HCT116 (cell line): ENCODE measurements at places on chromosomes 1 and 21.
A peak's percentile ranks its signal among the peaks of the same experiment; 100 is the strongest.

DNA sequence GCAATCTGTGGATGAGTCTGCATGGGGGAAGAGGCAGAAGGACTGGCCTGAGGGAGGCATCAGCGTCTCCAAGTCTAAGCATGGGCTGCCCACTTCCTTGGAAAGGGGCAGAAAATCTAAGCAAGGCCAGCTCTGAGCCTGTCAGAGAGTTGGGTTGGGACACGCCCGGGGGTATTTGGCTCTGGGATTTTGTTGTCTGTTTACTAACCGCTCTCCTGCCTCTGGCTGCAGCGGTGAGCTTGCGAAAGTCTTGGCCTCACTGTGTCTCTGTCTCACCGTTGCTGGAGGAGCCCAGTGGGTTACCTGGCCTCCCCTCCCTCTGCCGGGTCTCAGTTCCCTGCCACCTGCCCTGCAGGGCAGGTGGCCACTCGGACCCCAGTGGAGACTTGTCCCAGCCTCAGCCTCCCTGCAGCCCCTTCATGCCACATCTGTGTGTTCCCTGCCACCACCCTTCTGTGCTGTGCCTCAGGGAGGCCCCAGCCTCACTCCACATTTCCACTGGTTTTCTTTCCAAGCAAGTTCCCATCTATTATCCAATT is 33.7 kb downstream of the EDN2 start:
- DNase-seq, result no peak

DNA sequence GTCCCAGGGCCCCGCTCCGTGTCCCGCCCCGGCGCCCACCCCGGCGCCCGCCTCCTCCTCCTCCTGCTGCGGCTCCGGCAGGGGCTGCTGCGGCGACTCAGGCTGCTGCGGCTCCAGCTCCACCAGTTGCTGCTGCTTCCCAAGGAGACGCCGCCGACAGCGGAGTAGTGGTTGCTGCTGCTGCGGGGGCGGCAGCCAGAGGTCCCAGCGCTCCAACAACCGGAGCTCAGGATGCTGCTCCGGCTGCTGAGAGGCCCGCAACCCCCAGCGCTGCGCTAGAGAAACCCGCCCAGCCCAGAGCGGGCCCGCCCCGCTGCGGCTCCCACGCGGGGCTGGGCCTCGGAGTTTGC is 1.1 kb downstream of the CRCT1 start:
- DNase-seq, result no peak

GRCh38 chr1:99944192-99944591 is 25.6 kb upstream of the SLC35A3 start:
- no peak for DNase-seq

DNA sequence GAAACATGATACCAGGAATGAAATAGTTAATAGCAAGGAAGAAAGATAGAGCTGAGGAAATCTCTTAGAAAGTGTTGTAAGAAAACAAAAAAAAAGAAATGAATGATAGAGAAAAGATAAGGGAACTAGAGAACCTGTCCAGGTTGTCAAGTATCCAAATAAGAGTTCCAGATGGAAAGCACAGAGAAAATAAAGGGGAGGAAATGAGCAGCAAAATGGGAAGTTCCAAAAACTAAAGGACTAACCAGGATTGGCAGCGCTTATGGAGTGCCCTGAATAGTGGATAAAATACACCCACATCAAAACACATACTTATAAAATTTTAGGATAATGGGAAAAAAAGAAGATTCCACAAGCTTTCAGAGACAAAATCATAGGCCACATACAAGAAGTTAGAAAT is 55.2 kb downstream of the ARHGAP29 start:
- DNase-seq, result no peak

DNA sequence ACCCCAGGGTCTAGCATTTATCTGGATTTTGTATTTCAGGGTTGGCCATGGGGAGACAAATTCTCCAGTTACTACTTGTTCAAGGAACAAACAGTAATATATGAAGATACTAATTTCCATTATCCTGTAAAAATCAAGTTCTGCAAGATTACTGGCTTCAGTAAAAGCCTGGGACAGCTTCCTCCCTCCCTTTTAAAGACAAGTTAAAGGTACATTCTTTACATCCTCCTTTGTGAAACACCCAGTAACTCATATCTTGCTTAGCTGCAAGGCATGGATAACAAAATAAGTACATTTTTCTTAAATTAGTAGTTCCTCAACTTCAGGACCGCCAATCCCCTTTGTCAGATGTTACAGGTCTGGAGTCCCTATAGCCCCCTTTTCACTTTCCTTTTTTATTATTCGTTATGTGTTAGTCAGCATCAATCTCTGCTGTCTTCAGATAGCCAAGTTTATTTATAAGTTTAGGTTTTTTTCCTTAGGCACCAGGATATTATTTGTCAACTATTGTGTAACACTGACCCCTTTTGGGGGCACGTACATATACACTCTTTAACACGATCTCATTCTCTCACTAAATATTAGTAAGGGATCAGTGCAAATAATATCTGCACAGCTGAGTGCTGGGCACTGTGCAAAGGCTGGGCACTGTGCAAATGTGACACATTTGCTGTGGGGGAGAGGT is 9.8 kb downstream of the ERRFI1 start:
- no peak for DNase-seq

- no peak for DNase-seq
Observed at GRCh38 chr1:168453056-168453455, 90.7 kb downstream of the XCL2 start.

GRCh38 chr1:69121723-69122122 is 446.0 kb upstream of the LRRC7 start:
- no peak for DNase-seq

- no peak for DNase-seq
Observed at GRCh38 chr1:47658161-47658920, 220.5 kb downstream of the FOXD2 start.

GRCh38 chr1:37123276-37124115 is 89.2 kb upstream of the GRIK3 start:
- DNase-seq, result no peak

GRCh38 chr1:180156201-180156600 is 1.5 kb downstream of the QSOX1 start:
- no peak for DNase-seq

GRCh38 chr1:114034567-114035303 is 55.5 kb downstream of the OLFML3 start:
- no peak for DNase-seq

- DNase-seq, result no peak
Observed at GRCh38 chr1:210201681-210202080, 30.9 kb upstream of the SERTAD4 start.

DNA sequence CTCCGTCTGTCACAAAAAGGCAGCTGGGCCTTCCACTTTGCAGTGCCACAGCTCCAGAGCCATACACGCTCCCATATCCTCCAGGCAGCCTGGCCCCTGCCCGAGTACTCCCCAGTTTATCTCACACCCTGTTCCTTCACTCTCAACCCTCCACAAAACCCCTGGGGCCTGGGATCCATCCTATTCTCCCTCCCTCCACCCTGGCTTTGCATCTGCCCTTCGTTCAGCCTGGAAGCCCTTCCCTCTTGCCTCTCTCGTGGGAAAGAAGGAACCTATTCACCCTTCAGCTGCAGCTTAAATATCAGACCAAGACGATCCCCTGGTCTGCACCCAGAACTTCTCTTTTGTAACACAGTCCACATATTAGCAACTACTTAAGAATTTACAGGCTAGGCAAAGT is 56.7 kb downstream of the CAMK2N1 start:
- DNase-seq, result no peak

DNA sequence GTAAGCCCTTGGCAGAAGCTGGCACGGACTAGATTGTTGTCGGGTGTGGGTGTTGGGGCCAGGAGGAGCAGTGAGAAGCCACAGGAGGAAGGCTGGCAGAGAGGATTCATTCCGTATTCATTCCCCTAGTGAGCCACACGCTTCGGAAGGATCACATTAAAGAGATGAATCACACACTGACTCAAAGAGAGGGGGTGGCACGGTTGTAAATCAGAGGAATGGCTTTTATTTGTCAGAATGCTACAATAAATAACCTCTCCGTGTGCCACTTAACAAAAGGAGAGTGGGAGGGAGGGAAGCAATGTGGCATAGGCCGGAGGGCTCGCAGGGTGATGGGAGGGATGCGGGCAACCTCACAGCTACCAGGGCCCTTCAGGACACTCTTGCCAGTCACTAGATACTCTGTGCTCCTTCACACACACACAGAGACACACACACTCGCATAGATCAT is 135.5 kb downstream of the HIVEP3 start:
- peak; percentile 79 for DNase-seq

- no peak for DNase-seq
Observed at GRCh38 chr1:39422614-39423013, 68.8 kb upstream of the BMP8A start.

- no peak for DNase-seq
Observed at GRCh38 chr1:80624682-80625081, 1176.1 kb upstream of the ADGRL2 start.
